ENCODE measurements at places on chromosomes 2 and 18.

- H3K27me3 ChIP-seq = no peaks in the 10 kb centered on the region
- DNase-seq = no peak
- H3K4me3 ChIP-seq = no peak overlapping the region
Observed at GRCh38 chr2:145851730-145852129, 1331.8 kb upstream of the ZEB2 start.

- no peak overlapping the region for H3K4me3 ChIP-seq
- DNase-seq = no peak
- no peaks in the 10 kb centered on the region for H3K4me1 ChIP-seq
- H3K27me3 ChIP-seq = no peaks in the 10 kb centered on the region
- no peaks in the 10 kb centered on the region for H3K36me3 ChIP-seq
Observed at GRCh38 chr2:9115229-9115628, 91.4 kb upstream of the ASAP2 start.

- H3K27me3 ChIP-seq = no peaks in the 10 kb centered on the region
- H3K4me1 ChIP-seq = no peaks in the 10 kb centered on the region
- H3K36me3 ChIP-seq = no peaks in the 10 kb centered on the region
- DNase-seq = no peak
- H3K27ac ChIP-seq = no peak overlapping the region
- no peak overlapping the region for H3K4me3 ChIP-seq
Observed at GRCh38 chr2:71940695-71941094, 207.0 kb downstream of the CYP26B1 start.

- no peak overlapping the region for H3K4me3 ChIP-seq
Observed at GRCh38 chr18:13019301-13019700, 28.1 kb downstream of the CEP192 start.

DNA sequence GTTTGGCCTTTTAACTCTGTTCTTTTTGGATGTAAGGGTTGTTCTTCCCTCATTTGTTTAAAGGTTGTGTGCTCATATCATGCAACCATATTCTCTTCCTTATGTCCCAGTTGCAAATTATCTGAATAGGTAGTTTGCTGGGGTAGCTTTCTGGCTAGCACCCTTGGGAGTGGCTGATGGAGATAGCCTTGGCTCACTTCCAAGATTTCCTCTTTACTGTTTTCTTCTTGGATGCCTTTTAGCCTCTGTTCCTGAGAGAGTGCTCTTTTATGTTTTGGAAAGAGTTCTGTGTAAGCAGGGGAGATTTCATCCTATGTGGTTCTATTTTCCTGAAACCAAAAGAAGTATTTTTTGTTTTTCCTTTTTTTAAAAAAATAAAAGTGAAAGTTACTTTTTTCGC lies 25.4 kb downstream of the USP14 start:
- peaks cover 5% of the 10 kb centered on the region for H3K4me1 ChIP-seq
- no peaks in the 10 kb centered on the region for H3K27me3 ChIP-seq
- peaks cover 62% of the 10 kb centered on the region for H3K36me3 ChIP-seq
- no peak overlapping the region for H3K27ac ChIP-seq

DNA sequence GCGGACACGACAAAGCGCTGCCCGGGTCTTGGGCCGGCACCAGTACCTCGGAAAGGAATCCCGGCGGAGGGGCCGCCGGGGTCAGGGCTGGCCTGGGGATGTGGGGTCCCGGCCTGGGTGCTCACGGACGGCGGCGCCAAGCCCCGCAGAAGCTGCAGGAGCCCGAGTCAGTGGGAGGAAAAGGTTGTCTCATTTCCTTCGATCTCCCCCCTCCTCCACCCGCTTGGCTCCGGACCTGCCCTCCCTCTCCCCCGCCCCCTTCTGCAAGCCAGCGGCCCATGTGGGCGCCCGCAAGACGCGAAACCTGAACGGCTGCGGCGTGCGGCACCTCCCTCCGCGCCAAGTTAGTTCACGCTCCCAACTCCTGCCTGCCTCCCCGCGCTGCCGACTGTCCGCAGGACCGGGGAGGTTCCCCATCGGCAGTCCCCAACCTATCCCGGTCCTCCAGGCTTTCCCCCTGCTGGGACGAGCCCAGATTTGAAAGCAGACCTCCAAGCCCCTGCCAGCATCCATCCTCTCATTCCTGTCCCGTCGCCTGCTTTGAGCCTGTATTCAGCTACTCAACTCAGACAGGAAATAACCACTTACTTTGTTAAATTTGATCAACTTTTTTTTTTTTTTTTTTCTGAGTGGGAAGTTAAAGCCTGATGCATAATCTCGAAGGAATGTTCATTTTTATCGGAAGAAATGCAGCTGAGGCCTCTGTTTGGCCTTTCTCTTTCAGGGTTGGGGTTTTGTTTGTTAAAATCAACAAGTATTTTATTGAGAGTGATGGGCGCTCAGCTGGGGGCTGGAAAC lies at the start of gene EVA1A:
TSS of gene EVA1A (minus strand) at position 172 of the 798 bp plus-strand sequence. CDS start 42,799 bp downstream, outside the sequence.
- H3K27ac ChIP-seq = peak within 1 kb of the TSS; percentile 82
- peak within 1 kb of the TSS; percentile 61 for H3K4me3 ChIP-seq
- H3K4me1 ChIP-seq = peaks cover 21% of the 10 kb centered on the region
- no peaks in the 10 kb centered on the region for H3K27me3 ChIP-seq
- peak; percentile 56 for DNase-seq

- no peak overlapping the region for H3K27ac ChIP-seq
- peaks cover 2% of the 10 kb centered on the region for H3K4me1 ChIP-seq
- H3K27me3 ChIP-seq = no peaks in the 10 kb centered on the region
- no peak overlapping the region for H3K4me3 ChIP-seq
- DNase-seq = no peak
- H3K36me3 ChIP-seq = no peaks in the 10 kb centered on the region
Observed at GRCh38 chr2:9331704-9332103, 91.6 kb downstream of the ITGB1BP1 start.

GRCh38 chr18:32530947-32531651 lies 60.4 kb upstream of the GAREM1 start:
- H3K36me3 ChIP-seq = no peaks in the 10 kb centered on the region
- no peak for DNase-seq
- H3K27me3 ChIP-seq = no peaks in the 10 kb centered on the region
- H3K27ac ChIP-seq = no peak overlapping the region
- no peaks in the 10 kb centered on the region for H3K4me1 ChIP-seq

DNA sequence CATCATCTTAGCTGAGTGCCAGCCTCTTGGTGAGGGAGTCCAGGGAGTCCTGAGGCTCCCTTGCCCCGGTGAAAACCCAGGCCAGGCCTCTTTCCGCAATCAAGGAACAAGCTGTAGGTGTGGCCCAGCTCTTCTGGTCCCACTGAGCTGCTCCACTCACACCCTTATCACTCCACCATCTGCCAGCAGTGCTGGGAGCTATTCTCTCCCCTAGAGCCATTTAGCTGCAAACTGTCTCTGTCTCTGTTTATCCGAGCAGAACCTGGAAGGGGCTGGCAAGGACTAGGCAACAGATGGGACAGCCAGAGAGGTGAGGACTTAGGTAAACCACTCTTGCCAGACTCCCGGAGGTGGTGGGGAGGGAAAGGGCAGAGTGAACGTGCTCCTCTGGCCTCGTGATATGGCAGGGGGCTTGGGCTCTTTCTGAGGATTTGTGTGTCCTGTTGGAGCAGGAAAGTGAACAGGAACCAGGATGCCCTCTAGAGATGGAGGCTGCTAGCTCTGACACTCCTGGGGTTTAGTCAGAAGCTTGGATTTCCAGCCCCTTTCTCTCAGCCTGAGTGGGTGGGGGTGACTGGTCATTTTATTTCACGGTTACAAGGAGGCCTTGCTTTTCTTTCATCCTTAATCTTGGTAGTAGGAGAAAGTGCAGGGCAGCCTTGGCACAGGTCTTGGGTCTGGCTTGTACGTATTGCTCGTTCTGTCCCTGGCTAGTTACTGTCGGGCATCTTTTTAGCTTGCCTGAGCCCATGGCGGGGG lies 19.6 kb downstream of the B3GNT2 start:
- no peaks in the 10 kb centered on the region for H3K36me3 ChIP-seq
- no peak overlapping the region for H3K27ac ChIP-seq
- H3K4me1 ChIP-seq = peaks cover 66% of the 10 kb centered on the region

DNA sequence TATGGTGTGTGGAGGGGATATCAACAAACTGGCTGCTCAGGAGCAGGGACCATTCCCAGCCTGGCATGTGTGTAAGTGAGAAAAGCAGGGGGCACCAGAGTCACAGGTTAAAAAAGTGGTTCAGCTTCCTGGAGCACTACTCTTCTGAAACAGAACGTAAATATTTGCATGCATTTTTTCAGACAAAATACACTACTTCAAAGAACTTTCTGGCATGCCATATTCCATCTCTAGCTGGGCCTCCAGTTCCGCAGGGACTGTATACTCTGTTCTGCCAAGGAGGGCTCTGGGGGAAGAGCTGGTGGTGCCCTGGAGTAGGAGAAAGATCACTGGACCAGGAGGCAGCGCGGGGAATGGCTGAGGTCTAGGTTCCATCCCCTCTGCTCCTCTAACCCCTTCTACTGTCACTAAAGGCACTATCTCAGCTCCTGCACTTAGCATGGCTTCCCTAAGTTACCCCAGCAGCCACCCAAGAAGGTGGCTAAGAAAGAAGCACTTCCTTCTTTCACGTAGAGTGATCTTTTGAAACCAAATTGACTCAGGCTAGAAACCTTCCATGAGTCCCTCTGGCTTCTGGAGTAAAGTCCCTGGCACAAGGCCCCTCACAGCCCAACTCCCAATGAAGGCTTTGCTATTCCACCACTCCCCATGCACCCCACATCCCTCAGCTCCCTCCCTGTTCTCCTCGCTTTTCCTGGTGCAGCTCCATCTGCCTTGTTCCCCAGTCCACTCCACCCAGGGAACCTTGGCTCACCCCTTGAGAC lies 57.6 kb upstream of the CABLES1 start:
- H3K36me3 ChIP-seq = no peaks in the 10 kb centered on the region
- no peak for DNase-seq
- no peak overlapping the region for H3K27ac ChIP-seq
- H3K27me3 ChIP-seq = no peaks in the 10 kb centered on the region

- no peaks in the 10 kb centered on the region for H3K36me3 ChIP-seq
- no peaks in the 10 kb centered on the region for H3K27me3 ChIP-seq
- no peaks in the 10 kb centered on the region for H3K4me1 ChIP-seq
- DNase-seq = no peak
Observed at GRCh38 chr2:235986361-235986760, 181.8 kb downstream of the GBX2 start.

DNA sequence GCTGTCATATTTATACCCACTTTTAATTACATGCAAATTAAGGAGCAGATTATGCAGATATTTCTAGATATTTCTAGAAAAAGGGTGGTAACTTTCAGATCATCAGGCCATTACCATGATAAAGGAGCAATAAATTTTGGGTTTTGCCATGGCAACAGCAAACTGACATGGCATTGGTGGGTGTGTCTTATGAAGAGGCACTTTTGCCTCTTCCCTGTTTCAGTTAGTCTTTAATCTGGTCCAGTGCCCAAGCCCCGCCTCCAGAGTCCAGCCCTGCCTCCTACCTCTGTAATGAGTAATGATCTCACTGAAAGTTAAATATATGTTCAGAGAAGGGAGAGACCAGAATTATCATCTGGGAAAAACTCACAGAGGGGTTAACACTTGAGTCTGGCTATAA lies 124.8 kb downstream of the SCG2 start:
- no peaks in the 10 kb centered on the region for H3K27me3 ChIP-seq
- H3K36me3 ChIP-seq = no peaks in the 10 kb centered on the region
- H3K4me1 ChIP-seq = no peaks in the 10 kb centered on the region
- no peak overlapping the region for H3K4me3 ChIP-seq

GRCh38 chr2:205908212-205909183 lies 177.5 kb downstream of the INO80D start:
- H3K36me3 ChIP-seq = no peaks in the 10 kb centered on the region
- H3K27ac ChIP-seq = no peak overlapping the region
- no peaks in the 10 kb centered on the region for H3K27me3 ChIP-seq

GRCh38 chr18:79323471-79323870 lies 72.3 kb upstream of the NFATC1 start:
- DNase-seq = no peak
- H3K4me1 ChIP-seq = no peaks in the 10 kb centered on the region
- no peaks in the 10 kb centered on the region for H3K27me3 ChIP-seq
- H3K4me3 ChIP-seq = no peak overlapping the region
- no peak overlapping the region for H3K27ac ChIP-seq

DNA sequence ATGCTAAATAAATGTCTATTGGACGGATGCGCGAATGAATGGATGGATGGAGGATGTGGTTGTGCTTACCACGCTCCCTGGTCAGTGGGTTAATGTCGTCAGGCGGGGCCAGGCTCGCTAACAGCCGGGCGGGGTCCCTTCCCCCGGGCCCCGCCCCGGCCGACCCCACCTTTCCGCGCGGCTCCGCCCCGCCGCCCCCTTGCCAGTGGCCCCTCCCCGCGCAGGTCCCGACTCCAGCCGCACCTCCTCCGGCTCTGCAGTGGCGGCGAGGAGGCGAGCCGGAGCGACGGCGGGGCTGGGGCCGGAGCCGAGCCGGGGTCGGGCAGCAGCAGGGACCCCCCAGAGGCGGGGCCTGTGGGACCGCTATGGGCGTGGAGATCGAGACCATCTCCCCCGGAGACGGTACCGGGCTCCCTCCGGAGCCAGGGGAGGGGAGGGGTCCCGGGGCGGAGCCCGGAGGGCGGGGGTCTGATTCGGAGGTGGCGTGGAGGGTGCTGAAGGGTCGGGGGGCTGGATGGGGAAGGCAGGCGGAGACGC lies at the start of gene FKBP1B:
TSS of gene FKBP1B (plus strand) at position 257 of the 537 bp plus-strand sequence. CDS start at position 366, 109 bp downstream.
- peak within 1 kb of the TSS; percentile 3 for H3K27ac ChIP-seq
- DNase-seq = peak; percentile 54
- no peaks in the 10 kb centered on the region for H3K27me3 ChIP-seq

DNA sequence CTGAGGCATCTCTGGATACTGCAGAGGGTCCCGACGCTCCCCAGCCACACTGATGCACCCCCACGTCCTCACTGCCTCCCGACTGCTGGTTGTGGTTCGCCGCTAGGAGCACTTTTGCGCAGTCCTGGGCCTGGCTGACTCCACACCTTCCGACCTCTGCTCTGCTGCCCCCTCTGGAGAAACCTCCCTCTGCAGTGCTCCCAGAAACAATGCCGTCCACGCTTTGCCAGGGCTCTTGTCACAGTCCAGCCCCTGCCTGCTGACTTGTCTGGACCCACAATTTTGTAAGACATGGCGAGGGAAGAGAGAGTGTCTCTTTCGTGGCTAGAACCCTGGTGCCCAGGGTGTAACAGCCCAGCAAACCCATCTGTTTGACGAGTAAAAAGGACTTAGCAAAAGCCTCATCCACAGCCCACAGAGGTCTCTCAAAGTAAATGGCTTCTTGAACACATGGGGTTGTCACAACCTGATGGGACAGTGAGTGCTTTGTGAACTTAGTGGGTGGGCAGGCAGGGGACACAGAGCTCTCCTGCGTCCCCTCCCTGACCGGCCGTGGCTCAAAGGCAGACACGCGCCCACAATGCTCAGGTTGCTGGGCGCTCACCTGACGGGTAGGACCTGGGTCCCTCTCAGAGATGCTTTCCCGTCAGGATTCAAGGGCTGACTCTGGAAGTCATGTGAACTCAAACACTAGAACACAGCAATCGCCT lies 4.0 kb downstream of the COPS9 start:
- no peak overlapping the region for H3K4me3 ChIP-seq
- peaks cover 18% of the 10 kb centered on the region for H3K4me1 ChIP-seq
- H3K36me3 ChIP-seq = peaks cover 4% of the 10 kb centered on the region
- no peak for DNase-seq
- H3K27ac ChIP-seq = no peak overlapping the region

DNA sequence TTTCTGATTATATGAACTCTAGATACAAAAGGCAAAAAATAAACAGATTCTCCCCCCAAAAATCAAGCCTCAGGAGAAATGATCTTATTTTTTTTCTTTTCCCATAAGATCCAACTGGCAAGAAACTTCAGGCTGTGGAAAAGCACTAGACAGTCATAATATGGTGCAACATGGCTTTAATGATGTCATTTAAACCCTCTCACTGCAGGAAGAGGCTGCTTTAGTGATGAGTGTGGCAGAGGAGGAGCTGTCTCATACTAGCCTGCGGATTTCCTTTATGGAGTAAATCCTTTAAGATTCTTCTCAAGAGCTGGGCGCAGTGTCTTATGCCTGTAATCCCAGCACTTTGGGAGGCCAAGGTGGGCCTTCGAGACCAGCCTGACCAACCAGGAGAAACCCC lies 83.3 kb upstream of the CD28 start:
- peaks cover 3% of the 10 kb centered on the region for H3K4me1 ChIP-seq
- no peak overlapping the region for H3K4me3 ChIP-seq
- H3K27me3 ChIP-seq = no peaks in the 10 kb centered on the region
- no peak for DNase-seq
- no peak overlapping the region for H3K27ac ChIP-seq
- no peaks in the 10 kb centered on the region for H3K36me3 ChIP-seq
